GM13977 (cell line): ENCODE measurements at places on chromosomes 11 and 22.
A peak's percentile ranks its signal among the peaks of the same experiment; 100 is the strongest.

DNA sequence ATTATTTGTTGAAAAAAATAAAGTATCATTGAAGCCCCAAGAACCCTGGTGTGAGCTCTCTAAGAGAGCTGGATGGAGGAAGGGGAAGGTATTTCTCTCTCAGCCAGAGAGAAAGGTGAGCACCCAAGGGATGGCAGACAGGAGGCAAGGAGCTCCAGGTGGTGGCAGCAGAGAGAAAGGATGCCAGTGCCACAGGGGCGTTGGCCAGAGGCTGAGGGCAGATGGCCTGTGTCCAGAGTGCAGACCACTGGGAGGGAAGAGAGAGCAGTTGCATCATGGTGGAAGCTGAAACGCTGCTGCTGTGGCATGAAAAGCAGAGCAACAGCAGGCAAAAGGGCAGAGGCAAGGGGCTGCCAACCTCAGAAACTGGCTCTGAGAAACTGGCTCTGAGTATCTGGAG is 8.5 kb downstream of the SPON1 start:
- DNase-seq = no peak

DNA sequence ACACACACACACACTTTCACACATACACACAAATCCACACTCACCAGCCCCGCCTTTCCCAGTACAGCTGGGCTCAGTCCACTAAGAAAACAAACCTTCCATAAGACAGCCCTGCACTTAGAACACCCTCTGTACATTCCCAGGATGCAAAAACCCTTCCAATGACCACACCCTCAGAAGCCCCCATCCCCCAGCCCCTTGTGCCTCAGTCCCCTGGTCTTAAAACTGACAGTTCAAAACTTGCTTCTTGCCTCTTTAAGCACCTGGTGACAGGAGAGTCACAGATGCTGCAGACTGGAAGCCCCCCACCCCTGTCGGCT is 23.0 kb downstream of the APLNR start:
- no peak for DNase-seq

- DNase-seq = peak; percentile 36
Observed at GRCh38 chr11:62574363-62575071, 826 bp upstream of the EEF1G start.

GRCh38 chr11:87356428-87356827 is 318.7 kb downstream of the TMEM135 start:
- DNase-seq = no peak

DNA sequence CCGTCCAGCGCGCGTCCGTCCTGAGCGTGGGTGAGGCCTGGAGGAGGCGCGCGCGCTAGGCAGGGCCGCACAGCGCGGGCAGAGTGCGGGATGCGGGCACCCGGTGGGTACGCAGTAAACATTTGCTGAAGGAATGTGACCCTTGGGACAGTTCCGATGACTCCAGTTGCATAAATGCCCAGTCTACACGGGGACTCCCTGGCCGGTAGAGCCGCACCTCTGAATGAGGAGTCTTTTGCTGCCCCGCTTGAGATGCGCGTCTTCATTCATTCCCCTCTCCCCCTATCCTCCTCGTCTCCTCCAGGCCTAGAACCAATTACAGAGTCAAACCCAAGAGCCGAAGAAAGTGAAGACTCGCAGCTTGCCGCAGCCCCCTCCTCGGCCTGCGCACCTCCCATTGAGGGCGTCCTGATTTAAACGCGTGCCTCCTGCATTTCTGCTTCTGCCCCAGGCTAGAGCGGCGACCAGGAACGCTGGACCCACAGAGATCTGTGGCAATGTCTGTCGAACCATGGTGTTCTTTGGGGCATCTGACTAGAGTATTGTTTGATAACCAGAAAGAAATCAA is 729 bp upstream of the CHKB start:
- DNase-seq = peak; percentile 32

GRCh38 chr11:120688163-120688562 is 176.6 kb downstream of the GRIK4 start:
- no peak for DNase-seq

DNA sequence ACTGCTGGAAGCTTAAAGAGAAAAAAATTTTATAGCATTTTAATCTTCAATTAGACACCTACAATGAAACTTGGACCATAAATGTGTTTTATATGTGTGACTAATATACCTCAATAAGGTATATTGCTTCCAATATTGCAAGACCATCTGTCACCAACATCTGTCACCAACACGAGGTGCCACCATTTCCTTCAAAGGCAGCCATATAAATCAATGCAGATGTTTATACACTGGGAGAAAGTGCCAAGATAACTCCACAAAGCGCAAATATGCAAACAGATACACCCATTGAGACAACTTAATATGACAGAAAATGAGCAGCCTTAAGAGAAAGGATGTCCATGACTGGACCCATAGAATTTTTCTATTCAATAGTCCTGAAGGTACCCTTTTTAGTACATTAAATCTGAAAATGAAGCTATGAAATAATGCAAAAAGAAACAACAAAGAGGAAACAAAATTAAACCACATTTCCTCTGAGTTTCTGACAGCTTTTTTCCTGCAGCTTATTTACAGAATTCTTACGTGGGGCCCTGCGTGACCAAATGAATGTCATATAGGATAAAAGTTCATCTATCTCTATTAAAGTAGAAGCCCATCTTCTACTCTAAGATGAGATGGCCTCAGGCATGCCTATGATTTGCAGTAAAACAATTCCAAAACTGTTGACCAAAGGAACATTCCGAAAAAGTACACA is 12.5 kb downstream of the MPZL3 start:
- DNase-seq = no peak

GRCh38 chr11:70798296-70798695 is 400.0 kb downstream of the CTTN start:
- DNase-seq = no peak

GRCh38 chr11:61514050-61514917 is 5.7 kb downstream of the LRRC10B start:
- DNase-seq = no peak

GRCh38 chr22:45612940-45613339 is 58.7 kb upstream of the ATXN10 start:
- no peak for DNase-seq

- DNase-seq = no peak
Observed at GRCh38 chr11:70036971-70037882, 40.9 kb upstream of the ANO1 start.

DNA sequence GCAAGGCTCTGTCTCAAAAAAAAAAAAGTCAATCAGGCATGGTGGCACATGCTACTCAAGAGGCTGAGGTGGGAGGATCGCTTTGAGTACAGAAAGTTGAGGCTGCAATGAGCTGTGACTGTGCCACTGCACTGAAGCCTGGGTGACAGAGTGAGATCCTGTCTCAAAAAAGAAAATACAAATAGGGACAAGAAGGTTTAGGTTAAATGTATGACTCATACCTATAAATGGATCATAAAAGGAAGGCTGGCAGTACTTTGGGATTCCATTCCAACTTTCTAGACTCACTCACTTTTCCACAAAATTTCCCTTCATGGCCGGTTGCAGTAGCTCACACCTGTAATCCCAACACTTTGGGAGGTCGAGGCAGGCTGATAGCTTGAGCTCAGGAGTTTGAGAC is 25.6 kb upstream of the OSBP start:
- no peak for DNase-seq

DNA sequence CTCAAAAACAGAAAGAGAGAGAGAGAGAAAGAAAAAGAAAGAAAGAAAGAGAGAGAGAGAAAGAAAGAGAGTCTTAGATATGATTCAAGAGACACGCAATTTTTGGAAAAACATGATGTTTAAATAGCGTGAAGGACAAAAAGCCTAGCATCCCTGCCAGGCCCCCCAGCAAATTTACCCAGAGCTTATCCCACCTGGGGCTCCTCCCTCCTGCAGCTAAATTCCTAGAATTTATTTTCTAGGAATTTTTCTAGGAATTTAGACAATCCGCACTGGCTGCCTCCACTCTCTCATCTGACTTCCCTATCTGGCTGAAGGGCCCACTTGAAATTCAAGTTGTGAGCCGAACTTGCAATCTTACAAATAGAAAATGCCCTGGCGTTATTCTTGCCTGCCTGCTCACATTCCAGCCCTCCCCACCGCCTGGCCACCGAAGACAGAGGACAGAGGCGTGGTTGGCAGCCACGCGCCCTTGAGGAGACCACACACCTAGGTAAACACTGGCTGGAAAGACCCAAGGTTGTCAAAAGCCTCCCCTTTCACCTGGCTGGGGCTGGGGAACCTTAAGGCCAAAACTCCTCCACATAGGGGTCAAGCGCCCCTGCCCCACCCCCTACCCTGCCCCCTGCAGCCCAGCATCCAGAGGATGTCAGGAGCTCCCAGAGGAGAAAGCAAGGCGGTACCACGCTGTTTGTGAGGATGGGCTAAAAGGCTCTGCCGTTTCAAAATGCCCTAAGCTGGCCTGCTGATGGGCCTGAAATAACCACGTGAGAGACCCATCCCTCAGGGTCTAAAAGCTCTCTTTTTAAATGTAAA is 42.2 kb downstream of the AHNAK start:
- DNase-seq = no peak

GRCh38 chr11:104665641-104666040 is 232.6 kb downstream of the CASP12 start:
- no peak for DNase-seq

DNA sequence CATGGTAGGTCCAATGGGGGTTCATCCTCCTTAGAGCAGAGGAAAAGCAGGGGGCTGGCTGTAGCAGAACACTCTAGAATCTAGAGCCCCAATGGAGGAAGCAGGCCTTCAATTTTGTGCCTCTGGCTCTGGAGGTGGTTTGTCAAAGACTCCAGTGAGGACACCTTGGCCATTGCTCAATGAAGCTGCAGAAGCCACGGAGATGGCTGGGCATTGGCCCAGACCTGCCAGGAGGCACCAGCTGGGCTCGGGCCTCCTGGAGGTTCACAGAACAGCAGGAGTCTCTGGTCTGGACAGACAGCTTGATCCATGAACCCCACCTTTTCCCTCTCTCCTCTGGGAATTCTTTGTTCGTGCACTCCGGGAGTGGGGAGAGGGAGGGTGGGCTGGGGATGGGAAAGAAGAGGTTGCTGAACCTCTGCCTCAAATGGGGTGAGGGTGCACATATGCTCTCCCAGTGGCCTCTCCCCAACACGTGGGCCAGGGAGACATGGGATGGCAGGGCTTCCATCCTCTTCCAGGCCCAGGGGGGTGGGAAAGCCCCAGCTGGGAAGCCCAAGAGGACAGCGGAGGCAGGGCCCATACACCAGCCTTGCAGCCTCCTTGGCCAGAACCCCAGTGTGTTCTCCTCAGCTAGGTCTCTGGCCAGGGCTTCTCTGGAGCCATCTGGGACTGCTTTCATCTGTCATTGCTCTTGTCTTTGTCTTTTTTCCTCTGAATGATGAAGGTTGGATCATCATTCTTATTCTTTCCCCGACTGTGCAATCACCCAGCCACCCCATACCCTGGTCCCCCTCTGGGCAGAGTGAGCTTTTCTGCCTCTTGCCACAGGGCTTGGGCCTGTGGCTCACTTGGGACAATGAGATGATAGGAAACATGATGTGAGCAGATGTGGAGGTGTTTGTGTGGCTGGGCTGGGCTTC is 1019.4 kb downstream of the BRD1 start:
- no peak for DNase-seq

GRCh38 chr11:111843661-111844060 is 27.7 kb downstream of the ALG9 start:
- no peak for DNase-seq

- peak; percentile 74 for DNase-seq
Observed at GRCh38 chr11:35618497-35619115, 346 bp downstream of the FJX1 start.

- DNase-seq = no peak
Observed at GRCh38 chr11:47499161-47499560, 50.2 kb upstream of the RAPSN start.

GRCh38 chr11:3010004-3010403 is 17.9 kb upstream of the NAP1L4 start:
- DNase-seq = no peak

- peak; percentile 49 for DNase-seq
Observed at GRCh38 chr11:61162092-61162941, 1.1 kb upstream of the VPS37C start.

DNA sequence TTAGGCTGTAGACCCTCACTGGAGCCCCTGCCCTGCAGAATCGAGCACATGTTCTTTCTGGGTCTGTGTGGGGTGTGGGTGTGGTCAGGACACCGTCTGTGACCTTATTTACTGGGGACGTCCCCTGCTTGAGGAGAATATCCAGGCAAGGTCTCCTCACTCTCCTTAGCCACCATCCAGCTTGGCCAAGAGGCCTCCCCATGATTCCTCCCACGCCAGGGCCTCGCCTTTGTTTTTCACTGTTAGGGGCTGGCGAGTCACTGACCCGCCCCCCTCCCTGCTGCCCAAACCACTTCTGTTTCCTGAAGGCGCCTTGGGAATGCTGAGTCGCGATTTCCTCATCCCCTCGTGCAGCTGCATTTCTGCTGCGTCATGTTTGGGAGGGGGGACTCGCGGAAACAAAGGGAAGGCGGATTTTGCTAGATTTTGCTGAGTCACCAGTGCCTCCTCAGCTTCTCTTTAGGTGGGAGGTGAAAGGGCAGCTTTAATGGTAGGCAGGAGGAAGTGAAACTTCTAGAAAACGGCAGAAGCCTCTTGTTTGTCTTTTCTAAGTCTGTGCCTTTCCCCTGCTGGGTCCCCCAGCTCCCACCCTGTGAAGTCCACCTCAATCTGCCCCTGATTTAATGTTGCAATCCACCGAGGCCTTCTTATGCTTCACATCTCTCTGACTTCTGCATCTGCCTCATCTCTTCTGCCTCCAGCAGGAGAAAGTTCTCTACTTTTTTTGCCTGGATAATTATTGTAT is 4.0 kb upstream of the HMOX1 start:
- DNase-seq = peak; percentile 84

- DNase-seq = no peak
Observed at GRCh38 chr11:106286881-106287504, 209.5 kb downstream of the AASDHPPT start.

GRCh38 chr11:115161876-115162275 is 342.3 kb downstream of the CADM1 start:
- DNase-seq = no peak

GRCh38 chr22:42648368-42649245 is 585 bp downstream of the CYB5R3 start:
- DNase-seq = peak; percentile 70

- no peak for DNase-seq
Observed at GRCh38 chr11:34445956-34446355, 7.2 kb downstream of the CAT start.

GRCh38 chr11:48150213-48150612 is 66.4 kb upstream of the OR4B1 start:
- no peak for DNase-seq
